ENCODE measurements at places on chromosomes 11 and 22.

DNA sequence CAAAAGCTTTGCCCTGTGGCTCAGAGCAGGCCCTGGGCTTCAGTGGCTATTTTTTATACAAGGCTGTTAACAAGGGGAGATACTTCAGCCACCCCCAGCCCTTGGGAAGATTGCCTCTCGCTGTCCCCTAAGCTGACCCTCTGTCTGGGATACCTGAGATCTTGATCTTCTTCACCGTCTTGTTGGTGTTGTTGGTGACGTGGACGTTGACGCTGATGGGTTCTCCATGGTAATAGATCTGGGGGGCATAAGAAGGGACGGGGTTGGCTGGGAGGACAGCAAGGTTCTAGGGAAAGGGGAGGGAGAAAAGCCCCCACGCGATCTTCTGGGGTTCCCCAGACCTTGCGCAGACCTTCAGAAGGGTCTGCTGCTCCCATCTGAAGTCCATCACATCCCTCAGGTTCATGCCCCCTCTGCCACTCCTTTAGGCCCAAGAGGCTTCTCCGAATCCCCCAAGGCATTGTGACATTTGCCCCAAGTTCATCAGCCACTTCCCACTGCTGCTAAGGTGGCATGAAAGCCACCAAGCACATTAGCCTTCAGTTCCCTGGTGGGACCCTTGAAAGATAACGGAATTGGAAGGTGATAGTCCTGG, 36.7 kb downstream of the TPBGL start:
- DNase-seq: no peak

GRCh38 chr11:122862091-122862490, 20.5 kb upstream of the JHY start:
- no peak for DNase-seq

DNA sequence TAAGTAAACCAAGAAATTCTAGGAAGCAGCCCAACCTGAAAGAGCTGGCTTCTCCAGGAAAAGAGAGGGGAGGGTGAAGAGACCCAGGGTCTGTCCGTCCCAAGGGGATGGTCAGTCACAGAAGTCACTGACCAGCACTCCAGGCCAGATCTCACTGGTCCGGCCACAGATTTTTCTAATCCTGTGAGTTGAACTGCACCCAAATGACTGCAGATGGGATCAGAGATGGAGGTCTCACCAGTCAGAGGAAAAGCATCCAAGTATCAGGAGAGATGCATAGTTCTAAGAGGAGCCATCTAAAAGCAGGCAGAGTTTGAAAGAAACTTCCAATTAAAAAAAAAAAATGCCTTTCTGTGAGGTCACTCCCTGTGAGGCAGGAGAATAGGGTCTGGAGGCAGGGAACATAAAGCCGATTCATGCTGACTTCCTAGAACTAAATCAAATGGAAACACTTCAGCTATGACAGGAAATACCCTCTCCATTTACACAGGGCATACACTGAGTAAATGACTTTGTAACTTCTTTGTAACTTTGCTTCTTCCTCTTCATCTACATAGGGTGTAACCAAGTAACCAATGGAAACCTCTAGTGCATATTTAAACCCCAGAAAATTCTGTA, 144.5 kb downstream of the CCDC34 start:
- no peak for DNase-seq

DNA sequence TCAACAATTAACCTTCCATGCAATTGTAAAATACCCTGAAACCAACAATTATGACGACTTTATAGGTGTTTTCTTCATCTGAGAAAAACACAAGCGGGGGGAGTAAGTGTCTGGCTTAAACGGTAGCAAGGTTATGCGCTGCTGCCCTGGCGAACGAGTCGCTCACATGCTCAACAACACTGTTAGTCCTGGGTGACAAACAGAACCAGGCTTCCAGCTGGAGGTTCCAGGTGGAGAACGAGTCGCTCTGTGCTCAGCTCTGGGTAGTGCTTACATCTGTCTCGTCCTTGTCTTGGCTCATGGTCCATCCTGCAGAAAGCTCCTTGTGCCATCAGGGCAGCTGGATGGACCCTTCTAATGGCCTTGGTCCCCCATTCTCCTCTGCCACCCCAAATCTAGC, 48.2 kb downstream of the PC start:
- no peak for DNase-seq

- no peak for DNase-seq
These were observed 249.1 kb downstream of the TTC28 start for GRCh38 chr22:28430466-28431025.

- no peak for DNase-seq
These were observed 293.1 kb downstream of the KIRREL3 start for GRCh38 chr11:126707498-126707897.

DNA sequence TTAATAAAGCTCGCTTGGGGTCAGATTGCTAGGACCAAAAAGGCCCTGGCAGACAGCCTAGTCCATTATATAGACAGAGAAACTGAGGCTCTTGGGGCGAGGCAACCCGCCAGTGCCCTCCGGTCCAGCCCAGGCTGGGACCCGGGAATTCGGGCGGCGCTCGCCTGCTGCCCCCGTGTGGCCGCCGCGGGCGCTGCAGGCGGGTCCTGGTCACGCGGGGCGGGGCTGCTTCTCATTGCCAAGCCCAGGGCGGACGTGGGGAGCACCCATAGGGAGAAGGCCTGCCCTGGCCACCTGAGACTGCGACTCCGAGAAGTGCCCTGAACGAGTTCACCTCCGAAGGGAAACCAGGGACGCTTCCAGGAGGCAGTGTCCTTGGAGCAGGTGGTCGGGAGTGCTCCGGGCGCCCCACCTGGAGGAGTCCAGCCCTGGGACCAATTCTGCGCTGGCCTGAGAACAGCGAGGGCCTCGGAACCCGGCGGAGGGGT, 36.0 kb upstream of the CSNK1E start:
- DNase-seq: peak; percentile 69

GRCh38 chr22:29717789-29718188, 2.0 kb upstream of the CABP7 start:
- no peak for DNase-seq

DNA sequence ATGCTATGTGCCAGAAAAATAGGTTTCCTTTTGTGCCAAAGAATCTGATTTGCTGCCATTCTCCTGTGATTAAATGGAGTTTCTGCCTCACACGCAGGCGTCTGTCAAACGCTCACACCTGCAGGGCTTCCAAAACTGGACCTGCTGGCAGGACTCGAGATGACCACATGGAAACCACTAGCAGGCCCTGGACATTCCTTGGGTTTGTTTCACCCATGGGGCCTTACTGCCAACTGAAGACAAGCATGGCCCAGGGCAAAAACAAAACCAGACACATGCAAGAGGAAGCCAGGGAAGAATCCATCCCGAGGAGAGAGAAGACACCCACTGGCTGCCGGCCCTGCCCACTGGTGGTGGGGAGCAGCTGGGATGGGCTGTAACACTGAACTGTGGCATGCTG, 55.9 kb upstream of the MN1 start:
- DNase-seq: no peak

GRCh38 chr11:45229401-45230020, 56.6 kb downstream of the SYT13 start:
- DNase-seq: no peak

GRCh38 chr22:24394254-24394653, 33.1 kb upstream of the ADORA2A start:
- no peak for DNase-seq

DNA sequence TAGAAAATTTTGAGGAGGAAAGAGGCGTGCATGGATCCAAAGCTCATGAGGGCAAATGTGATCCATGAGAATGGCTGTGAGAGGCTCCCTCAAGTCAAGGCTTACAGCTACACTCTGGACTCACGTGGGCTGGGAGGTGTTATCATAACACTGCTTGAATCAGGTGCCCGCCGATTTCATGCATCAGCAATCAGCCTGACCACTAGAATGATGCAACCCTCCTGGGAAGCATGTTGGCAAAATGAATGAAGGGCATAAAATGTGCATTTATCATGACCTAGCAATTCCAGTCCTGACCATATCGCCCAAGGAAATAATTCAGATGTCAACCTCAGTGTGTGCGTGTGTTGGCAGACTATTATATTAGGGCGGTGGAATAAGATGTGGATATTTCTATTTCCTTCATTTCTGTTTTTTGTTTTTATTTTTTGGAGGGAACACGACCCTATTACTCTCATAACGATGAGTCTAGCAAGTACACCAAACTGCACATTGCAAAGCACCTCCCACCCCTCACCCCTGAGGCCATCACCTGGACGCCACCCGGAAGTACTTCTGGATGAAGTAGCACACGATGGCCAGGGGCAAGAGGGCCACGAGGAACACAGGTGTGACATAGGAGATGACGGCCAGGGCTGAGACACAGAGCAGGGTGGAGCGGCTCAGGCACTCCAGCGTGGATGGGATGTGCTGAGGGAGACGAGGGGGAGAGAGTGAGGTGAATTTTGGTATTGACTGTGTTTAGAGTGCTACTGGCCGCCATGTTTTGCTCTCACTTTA, 15.7 kb upstream of the KCNJ11 start:
- DNase-seq: no peak

GRCh38 chr11:11291041-11292015, 61.7 kb downstream of the CSNK2A3 start:
- DNase-seq: no peak

GRCh38 chr11:109762546-109762945, 330.6 kb upstream of the ZC3H12C start:
- no peak for DNase-seq

- DNase-seq: peak; percentile 77
These were observed 92.8 kb upstream of the APOA1 start for GRCh38 chr11:116930177-116930576.

GRCh38 chr22:44031158-44031952, 7.3 kb downstream of the PARVB start:
- peak; percentile 64 for DNase-seq

DNA sequence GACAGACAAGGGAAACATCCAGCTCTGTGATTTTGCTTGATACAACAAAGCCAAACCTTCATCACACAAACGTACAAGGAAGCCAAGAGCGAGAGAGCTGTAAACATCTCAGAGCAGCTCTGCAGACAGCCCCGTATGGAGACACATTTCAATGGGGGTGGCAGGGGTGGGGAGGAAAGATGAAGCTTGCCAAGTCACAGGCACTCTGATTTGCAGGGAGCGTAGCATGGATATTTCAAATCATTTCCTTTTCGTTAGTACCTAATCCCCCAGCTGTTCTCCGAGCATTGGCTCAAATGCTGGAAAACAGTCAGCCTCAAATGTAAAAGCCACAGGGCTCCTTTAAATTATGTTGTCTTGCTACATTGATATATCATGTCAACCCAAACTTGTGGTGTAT, 458.9 kb upstream of the CADM1 start:
- no peak for DNase-seq

GRCh38 chr22:32621656-32622003, 147.0 kb downstream of the FBXO7 start:
- DNase-seq: no peak

- no peak for DNase-seq
These were observed 412.3 kb downstream of the BRD1 start for GRCh38 chr22:49415151-49415951.

DNA sequence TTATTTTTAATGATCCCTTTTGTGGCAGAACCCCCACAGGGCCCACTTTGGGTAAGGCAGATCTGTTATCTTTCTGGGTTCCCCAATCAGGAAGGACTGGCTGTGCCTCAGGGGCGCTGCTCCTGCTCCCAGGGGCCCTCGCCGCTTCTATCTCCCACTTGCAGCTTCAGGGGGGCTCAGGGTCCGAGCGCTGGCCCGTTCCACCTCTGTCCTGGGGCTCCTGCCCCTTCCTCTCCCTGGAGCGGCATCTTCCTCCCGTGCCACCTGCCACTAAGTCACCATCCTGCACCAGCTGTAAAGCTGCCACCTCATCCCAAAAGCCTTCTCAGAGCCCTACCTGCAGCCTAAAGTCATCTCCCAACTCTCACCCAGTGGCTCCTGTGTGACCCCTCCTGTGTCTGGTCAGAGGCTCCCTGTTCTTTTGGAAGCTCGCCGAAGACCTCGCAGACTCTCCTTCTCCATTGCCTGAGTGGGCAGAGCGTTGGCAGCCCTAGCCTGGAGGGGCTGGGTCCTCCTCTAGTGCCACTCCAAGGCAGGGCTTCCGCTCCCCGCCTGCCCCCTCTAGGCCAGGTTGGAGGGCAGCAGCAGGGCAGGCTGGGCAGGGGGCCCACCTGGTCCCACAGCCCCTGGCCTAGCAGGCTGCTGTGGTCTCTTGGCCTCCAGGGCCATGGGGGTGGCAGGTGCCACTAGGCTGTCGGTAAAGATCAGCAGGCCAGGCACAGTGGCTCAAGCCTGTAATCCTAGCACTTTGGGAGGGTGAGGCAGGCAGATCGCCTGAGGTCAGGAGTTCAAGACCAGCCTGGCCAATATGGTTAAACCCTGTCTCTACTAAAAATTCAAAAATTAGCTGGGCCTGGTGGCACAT, 106.7 kb downstream of the MORC2 start:
- DNase-seq: no peak

DNA sequence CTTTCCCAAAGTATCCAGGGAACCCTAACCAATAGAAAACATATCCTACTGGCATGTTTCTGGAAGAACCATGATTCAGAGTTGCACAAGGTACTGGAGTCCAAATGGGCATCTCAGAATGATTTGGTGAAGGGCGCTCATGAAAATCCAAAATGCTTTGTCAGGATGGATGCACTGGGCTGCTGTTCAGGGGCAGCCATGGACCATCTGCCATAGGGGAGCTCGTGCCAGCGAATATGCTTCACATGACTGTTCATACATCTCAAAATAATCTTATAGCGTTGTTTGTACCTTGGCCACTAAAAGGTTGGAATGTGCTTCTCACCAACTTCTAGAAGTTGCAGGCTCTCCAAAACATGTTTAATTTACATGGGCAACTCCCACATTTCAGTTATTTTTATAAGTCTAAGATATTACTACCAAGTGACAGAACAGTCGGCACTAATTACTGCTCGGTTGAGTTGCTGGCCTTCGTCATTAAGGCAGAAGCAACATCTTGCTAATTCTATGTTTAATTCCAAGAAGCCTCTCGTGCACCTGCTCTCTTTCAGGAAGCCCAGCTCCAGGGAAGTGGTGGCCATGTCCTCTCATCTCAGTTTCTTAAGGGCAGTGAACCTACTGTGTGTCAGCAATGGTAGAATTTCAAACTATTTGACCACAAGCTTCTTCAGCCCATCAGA, 1497.7 kb downstream of the TBC1D22A start:
- DNase-seq: no peak

GRCh38 chr22:50161508-50162390, 8.8 kb upstream of the PANX2 start:
- DNase-seq: no peak

DNA sequence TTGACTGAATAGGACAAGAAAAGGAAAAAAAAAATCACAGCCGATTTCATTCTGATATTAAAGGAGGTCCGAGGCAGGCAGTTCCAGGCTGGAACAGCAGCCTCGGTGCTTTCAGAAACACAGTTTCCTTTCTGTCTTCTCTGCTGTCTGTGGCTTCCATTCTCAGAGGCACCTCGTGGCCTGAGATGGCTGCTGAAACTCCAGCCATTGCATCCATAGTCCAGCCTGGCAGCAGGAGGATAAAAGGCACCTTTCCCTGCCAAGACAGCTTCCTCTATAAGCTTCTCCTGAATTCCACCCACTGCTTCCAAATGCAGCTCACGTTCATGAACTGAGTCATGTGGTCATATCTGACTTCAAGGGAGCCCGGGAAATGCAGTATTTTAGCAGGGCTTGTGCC, 390.5 kb downstream of the TBC1D22A start:
- DNase-seq: no peak
